ENCODE measurements at places on chromosomes 11 and 22.

GRCh38 chr11:99098751-99099150 is 78.0 kb downstream of the CNTN5 start:
- DNase-seq: no peak

GRCh38 chr22:30297276-30297990 is 8.1 kb upstream of the CASTOR1 start:
- DNase-seq: no peak

DNA sequence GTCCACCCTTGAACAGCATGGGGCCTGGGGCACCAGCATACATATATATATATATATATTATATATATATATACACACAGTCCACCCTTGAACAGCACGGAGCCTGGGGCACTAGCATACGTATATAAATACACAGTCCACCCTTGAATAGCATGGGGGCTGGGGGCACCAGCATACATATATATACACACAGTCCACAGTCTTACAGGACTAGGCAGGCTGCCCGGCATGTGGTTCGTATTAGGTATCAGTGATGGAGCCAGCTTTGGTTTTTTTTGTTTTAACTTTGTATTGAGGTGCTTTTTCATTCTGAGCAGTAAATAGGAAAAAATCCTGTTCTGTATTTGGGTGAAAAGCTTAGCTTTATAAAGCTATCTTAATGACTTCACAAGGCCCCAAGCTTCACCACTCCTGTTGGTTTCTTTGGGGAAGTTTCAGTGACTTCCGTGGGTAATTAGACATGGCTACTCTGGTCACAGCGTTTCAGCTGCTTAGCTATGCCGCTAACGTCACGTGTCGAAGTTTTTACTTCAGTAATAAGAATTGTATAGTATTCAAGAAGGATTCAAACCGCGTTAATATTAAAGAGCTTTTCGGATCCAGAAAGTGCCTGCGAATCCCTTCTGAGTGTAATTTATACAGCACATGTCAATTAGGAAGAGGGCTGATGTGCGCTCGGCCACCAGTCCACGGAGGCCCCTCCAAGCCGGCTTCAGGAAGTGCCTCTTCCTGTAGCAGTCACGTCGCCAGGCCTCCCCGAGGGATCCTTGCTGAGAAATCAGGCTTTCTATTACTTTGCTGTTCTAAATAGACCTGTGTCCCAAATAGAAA is 179.7 kb downstream of the TBC1D22A start:
- no peak for DNase-seq

DNA sequence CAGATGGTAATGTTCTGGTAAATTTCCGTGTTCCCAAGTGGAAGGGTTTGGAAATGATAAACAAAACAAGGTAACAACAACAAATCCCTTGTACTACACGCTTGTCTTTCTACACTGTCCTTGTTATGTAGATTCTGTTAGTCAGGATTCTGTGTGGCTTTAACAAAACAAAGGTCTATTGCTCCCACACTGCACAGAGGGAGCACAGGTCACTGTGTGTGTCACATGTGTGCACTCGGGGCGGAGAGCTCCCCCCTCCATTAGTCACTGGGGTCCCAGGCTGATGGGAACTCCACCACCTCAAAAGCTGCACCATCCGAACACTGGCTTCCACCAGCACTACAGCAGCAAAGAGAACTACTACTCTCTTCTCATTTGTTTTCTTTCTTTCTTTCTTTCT is 227.9 kb downstream of the NTM start:
- no peak for DNase-seq

GRCh38 chr11:61695917-61696316 is 15.7 kb downstream of the DAGLA start:
- DNase-seq: peak; percentile 66

DNA sequence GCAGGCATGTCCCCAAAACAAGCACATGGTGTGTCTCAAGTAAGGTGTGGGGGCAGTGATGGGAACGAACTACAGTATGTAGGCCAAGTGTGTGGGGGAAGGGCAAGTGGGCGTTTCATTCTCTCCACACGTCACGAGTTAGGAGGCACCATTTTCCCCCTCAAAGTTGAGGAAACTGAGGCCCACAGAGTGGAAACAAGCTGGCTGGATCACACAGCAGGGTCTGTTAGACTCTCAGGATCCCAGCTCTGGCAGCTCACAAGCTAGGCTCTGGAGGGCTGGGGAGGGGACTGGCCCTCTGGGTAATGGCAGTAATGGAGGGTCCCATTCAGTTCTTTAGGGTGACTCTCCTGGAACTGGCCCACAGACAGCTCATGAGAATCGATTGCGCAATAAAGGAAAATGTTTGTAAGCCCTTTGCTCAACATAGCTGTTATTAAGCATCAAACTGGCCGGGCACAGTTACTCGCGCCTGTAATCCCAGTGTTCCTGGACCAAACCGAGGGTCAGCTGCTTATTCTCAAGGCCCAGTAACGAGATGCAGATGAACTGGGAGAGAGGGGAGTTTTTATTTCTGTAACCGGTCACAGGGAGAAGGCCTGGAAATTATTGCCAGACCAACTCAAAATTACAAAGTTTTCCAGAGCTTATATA is 24.1 kb upstream of the TUB start:
- peak; percentile 93 for DNase-seq

DNA sequence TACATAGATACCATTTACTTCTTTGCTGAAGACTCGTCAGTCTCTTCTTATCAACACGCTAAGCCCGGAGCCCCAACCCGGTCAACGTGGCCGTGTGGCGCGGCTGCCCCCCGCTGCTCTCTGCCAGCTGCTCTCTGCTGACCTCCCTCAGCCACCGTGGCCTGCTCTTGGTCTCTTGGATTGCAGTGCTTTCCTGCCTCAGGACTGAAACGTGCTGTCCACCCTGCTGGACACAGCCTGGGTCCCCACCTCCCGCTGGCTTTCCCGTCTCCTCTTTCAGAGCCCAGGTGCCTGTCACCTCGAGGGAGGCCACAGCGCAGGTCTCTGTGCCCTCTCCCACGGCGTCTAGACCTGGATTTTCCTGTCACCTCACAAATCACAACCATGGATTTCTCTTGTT is 388.1 kb upstream of the B3GAT1 start:
- DNase-seq: no peak

DNA sequence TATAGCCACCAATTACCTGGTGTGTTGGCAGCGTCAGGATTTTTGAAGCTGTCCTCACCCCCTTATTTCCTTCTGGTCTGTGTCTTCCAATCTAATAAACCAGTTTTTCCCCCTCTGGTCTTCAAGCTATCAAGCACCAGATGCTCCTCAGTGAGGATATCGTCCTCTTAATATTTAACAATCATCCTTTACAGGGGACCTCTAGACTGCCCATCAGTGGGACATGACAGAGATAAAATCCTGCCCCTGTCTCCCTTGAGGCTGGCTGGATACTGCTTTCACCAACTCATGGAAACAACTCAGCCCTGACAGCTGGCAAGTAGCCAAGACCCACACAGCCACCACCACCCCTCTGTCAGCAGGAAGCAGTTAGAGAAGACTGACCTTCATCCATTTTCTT is 421.0 kb upstream of the API5 start:
- DNase-seq: no peak

GRCh38 chr11:116838321-116839084 is 1.1 kb upstream of the APOA1 start:
- DNase-seq: no peak

DNA sequence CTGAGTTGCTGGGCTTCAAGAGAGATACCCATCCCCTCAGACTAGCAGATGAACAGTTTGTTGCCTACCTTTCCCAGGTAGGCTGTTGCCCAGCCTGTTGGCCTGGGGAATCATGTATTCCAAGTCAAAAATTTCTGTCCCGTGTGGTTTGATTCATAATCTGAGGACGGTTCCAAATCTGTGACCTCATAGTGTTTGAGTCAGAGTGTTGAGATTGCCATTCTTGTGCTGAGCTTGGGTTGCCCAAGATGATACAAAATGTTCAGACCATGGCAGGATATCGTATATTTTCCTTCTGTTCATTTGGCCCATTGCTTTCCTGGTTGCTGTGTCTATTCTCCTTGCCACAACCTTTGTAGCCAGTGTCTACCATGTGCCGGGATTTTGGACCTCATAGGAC is 64.3 kb downstream of the CYB5R2 start:
- DNase-seq: peak; percentile 31

DNA sequence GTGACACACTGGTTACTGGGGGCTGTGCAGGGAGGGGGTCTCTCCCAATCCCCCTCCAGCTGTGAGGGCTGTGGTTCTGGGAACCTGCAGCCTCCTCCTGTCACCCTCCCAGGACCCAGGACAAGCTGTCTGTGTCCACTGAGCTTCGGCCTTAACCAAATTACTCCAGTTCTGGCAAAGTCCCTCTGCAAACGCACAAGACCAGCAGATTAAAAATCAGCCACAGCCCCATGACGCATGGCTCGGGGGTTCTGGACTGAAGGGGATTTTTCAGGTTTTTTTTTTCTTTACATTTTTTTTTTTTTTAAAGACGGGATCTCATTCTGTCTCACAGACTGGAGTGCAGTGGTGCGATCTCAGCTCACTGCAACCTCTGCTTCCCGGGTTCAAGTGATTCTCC is 32.2 kb upstream of the A4GALT start:
- no peak for DNase-seq

DNA sequence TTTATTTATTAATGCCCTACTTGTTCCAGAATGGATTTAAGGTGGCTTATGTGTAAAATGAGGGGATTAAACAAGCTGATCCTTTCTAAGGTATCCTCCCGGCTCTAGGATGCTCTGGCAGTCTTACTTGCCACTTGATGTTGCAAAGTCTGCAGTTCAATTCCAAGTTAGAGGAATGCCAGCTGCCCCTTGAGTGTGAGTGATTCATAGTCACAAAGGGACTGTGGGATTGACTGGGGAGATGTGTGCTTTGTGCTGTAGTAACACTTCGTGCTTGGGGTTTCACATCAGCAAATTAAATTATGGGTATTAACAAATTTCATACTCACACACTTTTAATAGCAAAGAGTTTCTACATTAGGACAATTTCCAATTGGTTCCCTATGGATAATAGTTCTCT is 550.8 kb upstream of the CADM1 start:
- DNase-seq: no peak

- DNase-seq: no peak
Observed at GRCh38 chr11:75028724-75029123, 40.0 kb downstream of the NEU3 start.

DNA sequence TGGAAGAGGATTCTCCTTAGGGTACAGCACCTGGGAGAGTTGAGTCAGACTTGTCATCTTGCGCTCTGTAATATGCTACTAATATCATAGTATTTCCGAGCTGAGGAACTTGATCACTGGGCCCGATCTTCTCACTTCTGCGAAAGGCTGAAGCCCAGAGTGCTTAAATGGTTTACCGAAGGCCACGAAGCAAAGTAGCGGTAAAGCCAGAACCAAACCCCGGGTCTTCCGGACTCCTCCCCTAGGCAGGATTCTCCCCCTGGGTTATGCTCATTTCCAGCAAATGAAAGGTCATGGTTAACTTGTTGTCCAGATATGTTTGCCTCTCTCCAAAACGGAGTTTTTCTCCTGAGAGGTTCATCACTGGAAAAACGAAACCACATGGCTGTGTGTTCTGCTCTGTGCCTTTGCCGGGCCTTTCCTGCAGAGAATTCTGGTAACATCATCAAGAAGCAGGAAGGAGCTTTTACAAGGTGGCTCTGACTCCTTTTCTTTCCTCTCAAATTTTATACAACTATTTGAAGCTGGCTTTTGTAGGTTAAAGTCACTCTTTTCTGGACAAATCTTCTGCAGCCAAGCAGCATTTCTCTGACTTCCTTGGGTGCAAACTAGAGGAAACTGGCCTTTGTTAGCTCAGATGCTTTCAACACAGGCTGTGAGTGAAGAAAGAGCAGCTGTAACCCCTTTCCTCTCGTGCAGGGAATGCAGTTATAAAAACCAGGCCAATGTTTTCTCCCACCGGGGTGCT is 35.5 kb downstream of the UBASH3B start:
- DNase-seq: peak; percentile 68

DNA sequence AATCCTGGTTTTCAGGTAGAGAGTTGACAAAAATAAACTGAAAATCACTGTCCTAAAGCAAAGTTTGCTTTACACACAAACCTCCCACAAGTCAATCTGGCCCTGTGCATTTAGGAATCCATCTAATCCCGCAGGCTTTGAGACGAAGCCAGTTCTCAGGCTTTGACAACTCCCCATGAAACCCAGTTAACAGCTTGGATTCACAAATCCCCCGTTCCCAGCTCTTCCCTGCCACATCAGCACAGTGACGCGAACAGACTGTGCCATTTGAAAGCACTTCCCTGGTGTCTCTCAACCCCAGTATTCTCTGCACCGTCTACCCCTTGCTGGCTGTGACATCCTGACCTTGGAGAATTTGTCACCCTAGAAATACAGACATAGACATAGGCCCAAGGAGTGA is 117.8 kb downstream of the OPCML start:
- no peak for DNase-seq

GRCh38 chr11:113407163-113407562 is 19.6 kb downstream of the ANKK1 start:
- no peak for DNase-seq

GRCh38 chr11:110491577-110492320 is 62.0 kb downstream of the FDX1 start:
- DNase-seq: no peak

DNA sequence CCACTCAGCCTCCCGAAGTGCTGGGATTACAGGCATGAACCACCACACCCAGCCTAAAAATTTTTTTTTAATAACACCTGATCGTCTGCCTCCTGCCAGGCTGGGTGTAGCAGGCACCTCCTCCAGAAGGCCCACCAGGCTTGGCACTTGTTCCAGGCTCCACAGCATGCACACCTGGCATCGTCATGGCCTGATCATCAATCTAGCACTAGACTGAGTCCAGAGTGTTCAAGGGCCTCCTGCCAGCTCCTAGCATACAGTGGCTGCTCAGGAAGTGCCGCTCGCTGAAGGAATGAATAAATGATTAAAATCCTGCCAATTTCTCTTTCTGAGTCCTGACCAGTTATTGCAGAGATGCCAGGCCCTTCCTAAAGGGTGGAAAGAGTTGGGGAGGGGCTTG is 3.5 kb upstream of the PDGFB start:
- no peak for DNase-seq

GRCh38 chr11:108872781-108873291 is 208.0 kb downstream of the DDX10 start:
- DNase-seq: no peak

- DNase-seq: no peak
Observed at GRCh38 chr11:132075447-132075846, 705.0 kb downstream of the NTM start.

- no peak for DNase-seq
Observed at GRCh38 chr11:96875712-96876111, 485.9 kb downstream of the JRKL start.

- DNase-seq: no peak
Observed at GRCh38 chr11:124812876-124813275, 12.7 kb upstream of the MSANTD2 start.

GRCh38 chr11:26909991-26910591 is 83.8 kb upstream of the FIBIN start:
- no peak for DNase-seq

DNA sequence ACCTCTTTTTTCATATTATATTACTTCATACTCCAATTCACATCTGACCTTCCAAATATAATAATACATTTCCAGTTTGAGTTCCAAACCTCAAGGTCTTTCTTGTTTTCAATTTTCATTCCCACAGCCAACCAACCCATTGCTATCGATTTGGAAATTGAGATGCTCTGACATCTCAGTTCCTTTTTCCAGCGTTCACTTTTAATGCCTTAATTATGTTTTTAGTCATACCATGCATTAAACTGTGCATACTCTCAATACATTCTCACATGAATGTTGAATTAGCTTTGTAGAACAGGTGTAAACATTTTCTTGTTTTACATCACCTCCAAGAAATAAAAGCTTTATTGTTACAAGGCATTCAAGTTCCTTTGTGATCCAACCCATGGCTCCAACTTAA is 294.2 kb upstream of the ANO3 start:
- no peak for DNase-seq

- DNase-seq: no peak
Observed at GRCh38 chr22:20720692-20721408, 53.1 kb upstream of the SERPIND1 start.

GRCh38 chr11:35111161-35112055 is 27.6 kb upstream of the CD44 start:
- peak; percentile 99 for DNase-seq
